Right lung (tissue), 10 donors: ENCODE measurements at places on chromosomes 5 and 9. TPM values are rescaled to one million over a fixed set of nuclear protein-coding genes. Genes with fewer than 3 reads are reported as not detected.
A peak's percentile ranks its signal among the peaks of the same experiment; 100 is the strongest.

PCDHGA12 gene
- 3.0 TPM for polyA plus RNA-seq

GPX3 gene
- polyA plus RNA-seq = 33.8 TPM

TMC1 gene
- 0.30 TPM for polyA plus RNA-seq

MLANA gene
- polyA plus RNA-seq = 1.7 TPM

GADD45G gene
- 3.2 TPM for polyA plus RNA-seq

PCDH1 gene
- polyA plus RNA-seq = 22.8 TPM

PTGS1 gene
- polyA plus RNA-seq = 5.5 TPM

C7 gene
- 406 TPM for polyA plus RNA-seq

TMEM245 gene
- polyA plus RNA-seq = 53.6 TPM

SH3TC2 gene
- 1.4 TPM for polyA plus RNA-seq

- DNase-seq = no peak
Observed at GRCh38 chr5:65163698-65164097, 318.0 kb downstream of the ADAMTS6 start.

- DNase-seq = no peak
Observed at GRCh38 chr9:106707738-106708474, 155.1 kb upstream of the ZNF462 start.

DNA sequence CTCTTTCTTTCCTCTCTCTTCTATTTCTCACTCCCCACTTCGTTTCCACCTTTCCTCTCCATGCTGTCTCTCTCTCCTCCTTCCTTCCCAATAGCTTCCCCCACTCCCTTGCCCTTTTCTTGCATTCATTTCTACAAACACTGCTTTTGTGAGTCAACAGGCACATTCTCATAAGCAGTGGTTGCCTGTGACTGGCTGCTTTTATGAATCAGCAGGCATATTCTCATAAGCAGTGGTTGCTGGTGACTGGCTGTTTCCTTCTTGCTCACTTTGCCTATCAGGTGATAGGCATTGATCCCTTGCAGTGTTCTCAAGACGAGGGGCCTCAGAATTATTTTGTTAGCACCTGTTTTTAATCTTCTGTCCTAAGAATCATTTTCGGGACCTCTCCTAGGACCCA lies 116.1 kb upstream of the ACTBL2 start:
- DNase-seq = no peak

GRCh38 chr5:90987726-90988125 lies 395.4 kb downstream of the ARRDC3 start:
- DNase-seq = no peak

- DNase-seq = no peak
Observed at GRCh38 chr5:39523821-39524220, 99.0 kb upstream of the DAB2 start.

DNA sequence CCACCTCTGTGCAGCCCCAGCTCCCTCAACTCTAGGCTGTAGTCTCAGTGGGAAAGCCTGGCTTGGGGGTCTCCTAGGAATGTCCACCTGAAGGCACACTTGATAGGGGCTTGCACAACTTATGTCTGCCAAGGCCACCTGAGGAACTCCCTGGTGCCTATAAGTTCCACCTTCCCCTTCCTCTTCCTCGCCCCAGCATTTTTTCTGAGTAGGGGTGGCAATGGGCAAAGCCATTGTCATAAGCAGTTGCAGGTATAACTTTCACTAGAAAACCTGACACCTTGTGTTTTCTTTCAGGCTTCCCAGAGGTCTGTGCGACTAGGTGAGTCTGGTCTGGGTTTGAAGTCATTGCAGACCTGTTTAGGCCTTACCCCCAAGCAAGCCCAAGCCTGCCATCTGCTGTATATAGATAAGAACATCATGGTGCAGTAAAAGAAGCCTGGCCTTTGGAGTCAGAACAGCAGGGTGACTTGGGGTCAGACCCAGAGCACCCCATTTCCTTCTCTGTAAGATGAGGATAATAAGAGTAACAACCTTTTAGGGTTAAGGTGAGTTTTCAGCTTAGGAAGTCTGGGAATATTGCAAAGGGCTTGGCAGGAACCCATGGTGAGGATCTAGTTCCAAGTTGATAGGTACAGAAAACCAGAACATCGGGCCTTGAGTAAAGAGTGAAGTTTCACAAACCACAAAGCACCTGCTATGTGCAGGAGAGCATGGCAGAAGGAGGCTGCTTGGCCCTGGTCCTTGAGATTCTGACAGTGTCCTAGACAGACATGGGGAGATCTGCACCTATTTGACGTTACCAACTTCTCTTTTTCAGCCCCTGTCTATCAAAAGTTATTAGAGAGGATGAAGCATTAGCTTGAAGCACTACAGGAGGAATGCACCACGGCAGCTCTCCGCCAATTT lies 33.8 kb downstream of the TGFBI start:
- no peak for DNase-seq

DNA sequence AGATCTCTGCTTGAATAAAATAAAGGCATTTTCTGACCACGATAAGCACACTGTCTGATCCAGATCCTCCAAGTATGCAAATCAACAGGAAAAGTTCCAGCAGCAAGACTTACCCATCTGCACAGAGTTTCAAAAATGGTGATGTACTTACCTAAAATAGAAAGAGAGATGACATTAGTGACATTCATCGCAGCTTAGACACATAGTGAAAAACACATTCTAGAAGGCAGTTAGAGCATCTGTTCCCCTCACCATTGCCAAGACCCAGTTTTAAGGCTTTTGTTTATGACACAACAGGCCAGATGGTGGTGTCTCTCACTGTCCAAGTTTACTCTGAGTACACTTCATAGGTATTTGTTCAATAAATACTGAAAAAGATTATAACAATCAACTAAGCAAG lies 207.7 kb downstream of the PDE4D start:
- no peak for DNase-seq

- DNase-seq = no peak
Observed at GRCh38 chr5:98795243-98795642, 21.8 kb downstream of the RGMB start.

DNA sequence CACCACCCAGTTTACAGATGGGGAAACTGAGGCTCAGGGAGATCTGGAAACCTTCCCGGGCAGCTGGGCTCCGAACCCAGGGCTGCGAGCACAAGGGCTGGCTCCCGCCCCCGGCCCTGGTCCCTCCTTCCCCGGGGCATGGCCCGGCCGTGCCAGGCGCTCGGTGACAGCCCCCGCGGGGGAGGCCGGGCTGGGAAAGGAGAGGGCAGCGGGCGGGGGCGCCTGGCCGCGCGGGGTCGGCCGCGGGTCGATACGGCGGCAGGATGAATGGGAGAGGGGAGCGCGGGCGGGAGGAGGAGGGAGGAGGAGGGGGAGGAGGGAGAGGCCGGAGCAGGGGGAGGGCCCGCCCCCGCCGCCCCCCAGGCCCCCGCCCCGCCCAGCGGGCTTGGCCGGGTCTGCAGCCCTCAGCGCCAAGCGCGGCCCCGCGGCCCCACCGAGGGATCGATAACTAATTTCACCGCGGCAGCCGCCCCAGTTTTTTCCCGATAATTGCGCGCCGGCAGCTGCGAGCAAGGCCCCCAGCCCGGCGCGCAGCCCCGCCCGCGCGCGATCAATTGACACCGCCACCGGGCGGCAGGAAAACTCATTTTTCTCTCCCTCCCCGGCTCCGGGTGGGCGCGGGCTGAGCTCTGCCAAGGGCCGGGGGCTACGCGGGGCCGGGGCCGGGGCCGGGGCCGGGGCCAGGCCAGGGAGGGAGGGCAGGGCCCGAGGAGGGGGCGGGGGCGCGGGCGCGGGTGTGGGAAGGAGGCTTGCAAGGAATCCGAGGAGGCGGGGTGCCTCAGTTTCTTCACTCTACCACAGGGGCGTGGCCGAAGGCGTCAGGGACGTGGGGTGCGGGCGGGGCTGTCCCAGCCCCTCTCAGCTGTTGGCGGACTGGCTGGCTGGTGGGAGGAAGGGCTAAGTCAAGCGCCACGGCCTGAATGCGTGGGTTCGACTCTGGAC lies 52.1 kb downstream of the C9orf50 start:
- no peak for DNase-seq

GRCh38 chr5:131671409-131671808 lies 36.4 kb upstream of the RAPGEF6 start:
- DNase-seq = no peak

DNA sequence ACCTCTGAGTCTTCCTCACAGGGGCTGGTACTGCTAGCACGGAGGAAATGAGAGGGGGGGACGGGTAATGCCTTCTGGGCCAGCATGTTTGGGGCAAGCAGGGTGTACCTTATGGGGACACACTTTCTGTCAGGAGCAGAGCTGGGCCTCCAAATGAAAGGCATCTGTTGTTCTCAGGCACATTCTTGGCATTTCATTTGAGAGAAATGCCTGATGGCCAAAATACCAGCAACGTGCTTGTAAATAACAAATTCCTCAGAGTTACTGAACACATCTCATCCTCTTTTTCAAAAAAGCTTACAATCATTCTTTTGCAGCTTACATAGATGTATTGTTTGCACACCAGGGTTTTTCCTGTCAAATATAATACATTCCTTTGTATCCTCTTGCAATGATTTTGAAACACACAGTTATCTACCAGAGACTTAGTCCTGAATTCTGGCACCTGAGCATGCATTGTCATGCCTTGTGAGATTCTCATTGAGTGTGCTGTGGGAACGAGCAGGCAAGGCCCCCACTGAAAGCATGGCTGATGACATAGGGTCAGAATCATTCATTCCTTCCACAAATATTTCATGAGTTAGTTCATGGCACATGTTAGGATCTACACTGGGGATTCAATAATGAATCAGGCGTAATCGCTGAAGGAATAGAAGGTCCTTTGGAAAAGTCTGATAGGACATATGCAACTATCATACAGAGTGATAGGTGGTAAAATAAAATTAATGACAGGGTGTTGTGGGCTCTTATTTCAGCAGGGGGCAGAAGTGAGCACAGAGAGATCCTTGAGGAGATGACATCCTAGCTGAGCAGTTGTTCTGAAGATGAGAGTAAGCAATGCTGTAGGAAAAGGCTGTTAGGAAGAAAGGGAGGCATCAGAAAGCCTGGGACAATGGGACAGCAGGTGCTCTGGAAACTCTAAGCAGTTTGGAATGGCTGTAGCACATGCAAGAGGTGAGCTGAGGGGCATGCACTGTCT lies 260.9 kb upstream of the TUT7 start:
- DNase-seq = no peak

DNA sequence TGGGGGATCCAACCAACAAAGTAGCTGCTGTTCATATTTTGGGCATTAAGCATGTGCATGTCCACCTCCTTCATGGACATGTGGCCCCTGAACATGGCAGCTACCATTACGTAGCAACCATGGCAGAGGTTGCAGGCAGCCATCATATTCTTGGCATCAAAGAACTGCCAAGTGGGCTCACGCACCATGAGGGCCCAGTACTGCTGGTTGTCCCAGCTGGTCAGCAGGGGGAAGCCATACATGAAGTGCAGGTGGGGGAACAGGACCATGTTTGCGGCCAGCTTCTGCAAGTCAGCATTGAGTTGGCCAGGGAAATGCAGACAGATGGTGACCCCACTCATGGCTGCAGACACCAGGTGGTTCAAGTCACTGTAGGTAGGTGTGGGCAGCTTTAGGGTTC lies 9.5 kb downstream of the MTAP start:
- no peak for DNase-seq

- no peak for DNase-seq
Observed at GRCh38 chr9:84671586-84672521, 2.3 kb downstream of the NTRK2 start.

- DNase-seq = no peak
Observed at GRCh38 chr9:33153666-33154065, 13.5 kb downstream of the B4GALT1 start.

GRCh38 chr9:88791105-88791805 lies 200.0 kb upstream of the S1PR3 start:
- DNase-seq = no peak

GRCh38 chr9:109114670-109115069 lies 5.1 kb downstream of the TMEM245 start:
- no peak for DNase-seq

DNA sequence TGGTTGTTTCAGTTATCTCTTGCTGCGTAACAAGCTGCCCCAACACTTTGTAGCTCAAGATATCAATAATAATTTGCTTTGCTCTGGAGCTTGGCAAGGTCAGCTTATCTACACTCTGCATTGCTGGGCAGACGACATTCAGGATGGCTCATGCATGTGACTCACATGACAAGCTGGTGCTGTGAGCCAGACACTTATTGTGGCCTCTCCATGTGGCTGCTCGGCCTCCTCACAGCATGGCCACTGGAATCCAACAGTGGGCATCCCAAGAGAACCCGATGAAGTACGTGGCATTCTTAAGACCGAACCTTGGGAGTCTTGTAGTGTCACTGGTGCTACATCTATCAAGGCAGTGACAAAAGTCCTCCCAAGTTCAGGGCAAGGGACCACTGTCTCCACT lies 94.2 kb upstream of the MVB12B start:
- DNase-seq = no peak

DNA sequence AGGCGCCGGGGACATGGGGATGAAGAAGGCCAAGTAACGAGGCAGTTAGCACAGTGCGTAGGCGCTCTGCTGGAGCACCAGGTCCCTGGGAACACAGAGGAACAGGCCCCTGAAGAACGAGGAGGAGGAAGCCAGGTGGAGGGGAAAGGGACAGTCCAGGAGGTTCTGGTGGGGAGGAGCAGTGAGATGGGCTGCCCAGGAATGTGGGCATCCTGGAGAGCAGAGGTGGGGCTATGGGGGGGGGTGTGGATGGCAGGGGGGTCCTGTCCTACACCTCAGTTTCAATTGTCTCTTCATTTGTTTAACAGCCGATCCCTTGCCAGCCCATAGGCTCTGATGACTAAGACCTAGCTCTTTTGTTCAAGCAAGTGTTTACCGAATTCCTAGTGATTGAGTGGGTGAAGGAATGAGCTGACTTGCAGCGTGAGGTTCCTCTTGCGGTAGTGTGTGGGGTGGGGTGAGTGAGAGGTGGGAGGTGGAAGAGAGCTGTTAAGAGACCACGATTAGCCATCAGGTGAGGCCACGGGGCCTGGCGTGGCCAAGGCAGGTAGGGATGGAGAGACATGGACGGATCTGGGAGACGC lies 8.4 kb upstream of the PHYHD1 start:
- no peak for DNase-seq

DNA sequence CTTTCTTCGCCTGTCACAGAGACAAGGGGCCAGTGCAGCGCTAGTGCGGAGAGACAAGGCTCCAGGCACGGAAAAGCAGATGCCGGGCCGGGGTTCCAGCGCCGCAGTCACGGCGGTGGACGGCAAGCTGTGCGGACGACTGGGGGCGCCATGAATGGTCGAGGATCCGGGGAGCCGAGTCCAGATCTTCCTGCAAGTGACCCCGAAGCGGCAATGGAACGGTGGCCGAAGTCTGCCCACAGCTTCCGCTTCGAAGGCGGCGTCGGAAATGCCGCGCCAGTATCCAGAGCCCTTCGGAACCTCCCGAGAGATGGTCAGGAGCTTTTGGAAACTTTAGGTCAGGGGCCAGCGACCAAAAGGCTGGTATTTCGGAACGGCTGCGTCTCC lies 601 bp upstream of the FAF2 start:
- DNase-seq = no peak

GRCh38 chr5:125083981-125084380 lies 337.5 kb upstream of the ZNF608 start:
- DNase-seq = peak; percentile 56
